ENCODE measurements at places on chromosomes 3 and 15.

- peak; percentile 83 for DNase-seq
Measured at GRCh38 chr3:150409512-150410310, 1.6 kb downstream of the TSC22D2 start.

GRCh38 chr3:48739955-48740823 is 23.2 kb upstream of the IP6K2 start:
- DNase-seq, result peak; percentile 61

GRCh38 chr3:145422556-145422955 is 738.4 kb downstream of the PLOD2 start:
- DNase-seq, result no peak

DNA sequence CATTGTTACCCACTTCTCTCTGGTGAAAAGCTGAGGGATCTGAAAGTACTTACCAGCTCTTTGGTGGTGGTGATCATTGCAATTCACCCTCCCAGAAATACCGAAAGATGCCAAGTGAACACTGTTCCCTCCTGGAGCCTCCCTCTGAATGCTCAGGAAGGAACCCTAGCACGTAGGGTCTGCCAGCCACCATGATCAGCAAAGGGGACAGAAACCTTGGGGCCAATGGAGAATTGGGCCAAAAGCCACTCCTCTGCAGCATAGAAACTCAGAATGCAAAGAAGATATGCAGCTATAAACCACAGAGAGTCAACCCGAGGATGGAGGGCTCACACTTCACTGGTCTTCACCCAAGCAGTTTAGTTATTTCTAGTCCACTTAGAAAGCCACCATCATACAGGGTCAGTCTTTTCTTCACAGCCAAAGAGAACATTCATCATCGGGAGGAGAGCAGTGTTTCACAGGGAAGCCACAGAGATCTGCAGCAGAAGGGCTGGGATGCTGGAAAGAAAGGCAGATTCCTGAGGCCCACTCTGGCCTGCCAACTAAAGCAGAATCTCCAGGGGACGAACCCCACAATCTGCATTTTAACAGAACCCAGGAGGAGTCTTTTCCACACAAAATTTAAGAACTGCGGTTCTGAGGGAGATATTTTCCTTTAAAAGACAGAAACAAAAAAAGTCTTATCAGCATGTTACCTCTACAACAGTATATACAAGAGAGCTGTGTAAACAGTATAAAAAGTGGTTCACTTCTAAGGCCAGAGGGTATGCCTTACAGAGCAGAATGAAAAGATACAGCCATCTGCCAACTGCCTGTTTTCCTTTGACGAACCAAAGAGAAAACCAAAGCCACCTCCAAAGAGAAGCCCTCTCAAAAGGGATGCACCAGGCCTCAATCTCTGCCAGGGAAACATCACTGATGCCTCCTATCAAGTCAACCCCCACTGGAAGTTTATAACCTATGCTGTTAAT is 11.3 kb downstream of the TBC1D2B start:
- no peak for DNase-seq

DNA sequence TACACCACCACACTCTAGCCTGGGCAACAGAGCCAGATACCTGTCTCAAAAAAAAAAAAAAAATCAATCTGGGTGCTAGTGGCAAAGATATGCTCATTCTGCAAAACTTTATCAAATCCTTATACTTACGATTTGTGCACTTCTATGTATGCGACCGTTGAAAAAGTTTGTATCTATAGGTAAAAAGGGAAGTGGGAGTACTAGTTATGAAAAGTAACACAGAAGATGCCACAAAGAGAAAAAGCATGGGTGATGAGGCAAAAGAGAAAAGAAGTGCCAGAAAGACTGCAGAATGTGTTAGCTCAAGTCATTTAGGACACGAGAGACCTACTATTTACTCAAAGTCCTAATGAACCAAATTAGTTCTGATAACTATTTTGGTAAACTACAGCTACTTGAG is 407.8 kb downstream of the SHQ1 start:
- no peak for DNase-seq

GRCh38 chr15:73359651-73360050 is 9.1 kb downstream of the HCN4 start:
- DNase-seq, result no peak

- DNase-seq, result no peak
Measured at GRCh38 chr15:81380668-81381067, 6.7 kb upstream of the TMC3 start.

GRCh38 chr15:86312486-86312885 is 232.8 kb downstream of the AGBL1 start:
- DNase-seq, result no peak

DNA sequence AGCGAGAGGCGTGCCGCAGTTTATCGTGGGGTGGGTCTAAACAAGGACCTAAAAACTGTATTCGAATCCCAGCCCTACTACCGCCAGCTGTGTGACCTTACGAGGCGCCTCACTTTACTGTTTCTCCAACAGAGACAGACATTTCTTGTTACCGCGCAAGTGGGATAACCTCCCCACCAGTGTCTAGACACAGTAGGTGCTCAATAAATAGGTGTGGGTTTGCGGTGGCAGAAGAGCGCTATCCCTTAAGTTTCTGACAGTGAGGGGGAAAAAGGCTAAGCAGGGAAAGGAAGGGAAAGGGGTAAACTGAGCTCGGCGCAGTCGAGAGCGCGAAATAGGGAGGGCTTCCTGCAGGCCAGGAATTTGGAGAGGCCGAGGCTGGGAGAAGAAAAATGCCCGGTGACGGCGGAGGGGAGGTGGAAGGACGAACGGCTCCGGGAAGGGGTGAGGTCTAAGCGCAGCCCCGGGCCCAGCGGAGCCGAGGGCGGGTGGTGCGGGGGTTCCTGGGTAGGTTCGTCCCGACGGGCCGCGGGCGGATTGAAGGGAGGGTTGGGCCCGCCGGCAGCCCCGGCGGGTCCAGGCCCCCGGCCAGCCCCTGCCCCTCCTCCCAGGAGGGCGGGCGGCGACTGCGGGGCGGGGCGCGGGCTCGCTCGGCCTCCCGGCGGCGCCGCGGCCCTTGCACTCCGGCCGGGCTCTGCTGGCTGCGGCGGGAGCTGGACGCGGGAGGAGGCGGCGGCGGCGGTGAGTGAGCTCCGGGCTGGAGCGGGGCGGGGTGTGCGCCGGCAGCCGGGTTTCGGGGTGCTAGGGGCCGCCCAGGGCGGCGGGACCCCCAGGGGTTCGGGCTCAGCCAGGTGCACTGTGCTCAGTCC is at the start of gene CGNL1:
CGNL1 (plus strand) TSS at position 679 of the 869 bp plus-strand sequence. CDS start 61,495 bp downstream, outside the sequence.
- DNase-seq, result no peak

DNA sequence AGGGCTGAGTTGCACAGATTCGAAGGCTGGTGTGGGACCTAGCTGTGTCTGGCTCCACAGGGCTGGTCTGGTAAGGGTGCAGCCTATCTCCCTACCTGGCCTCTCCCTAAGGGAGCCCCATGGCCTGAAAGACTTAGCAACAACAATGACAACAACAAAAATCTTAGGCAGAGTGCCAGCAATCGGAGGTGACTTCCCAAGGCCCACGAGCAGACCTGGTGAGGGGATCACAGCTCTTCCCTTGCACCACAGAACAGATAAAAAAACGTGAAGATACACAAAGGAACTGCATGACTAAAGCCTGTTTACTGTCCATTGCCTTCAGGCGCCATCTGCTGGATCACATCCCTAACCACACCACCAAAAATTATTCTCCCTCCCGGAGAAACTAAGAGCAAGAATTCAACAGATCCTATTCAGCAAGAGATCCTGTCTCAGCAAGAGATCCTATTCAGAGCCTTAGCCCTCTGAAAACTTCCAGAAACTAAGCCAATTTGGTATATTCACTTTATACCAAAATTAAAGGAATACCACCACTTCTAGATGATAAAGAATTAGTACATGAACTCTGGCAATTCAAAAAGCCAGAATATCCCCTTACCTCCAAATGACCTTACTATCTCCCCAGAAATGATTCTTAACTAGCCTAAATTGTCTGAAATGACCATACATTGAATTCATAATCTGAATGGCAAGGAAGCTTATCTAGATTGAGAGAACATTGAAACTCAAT is 24.1 kb upstream of the OR5K4 start:
- DNase-seq, result peak; percentile 40

DNA sequence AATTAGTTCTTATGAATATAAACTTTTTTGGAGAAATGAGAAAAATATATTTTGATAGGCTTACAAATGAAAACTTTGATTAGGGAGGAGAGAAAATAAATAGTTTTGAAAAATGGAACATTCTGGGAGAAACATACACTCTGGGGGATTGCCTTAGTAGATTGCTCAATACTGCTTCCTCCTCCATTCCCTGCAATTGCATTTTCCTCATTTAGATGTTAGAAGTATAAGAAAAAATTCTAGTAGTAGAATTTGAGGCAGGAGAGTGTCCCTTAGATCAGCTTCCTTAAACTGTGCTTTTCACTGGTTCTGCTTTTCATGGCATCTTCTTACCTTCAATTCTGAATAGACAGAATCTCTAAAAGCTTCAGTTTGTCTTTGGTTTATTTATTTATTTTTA is 46.2 kb upstream of the CTDSPL2 start:
- DNase-seq, result no peak

DNA sequence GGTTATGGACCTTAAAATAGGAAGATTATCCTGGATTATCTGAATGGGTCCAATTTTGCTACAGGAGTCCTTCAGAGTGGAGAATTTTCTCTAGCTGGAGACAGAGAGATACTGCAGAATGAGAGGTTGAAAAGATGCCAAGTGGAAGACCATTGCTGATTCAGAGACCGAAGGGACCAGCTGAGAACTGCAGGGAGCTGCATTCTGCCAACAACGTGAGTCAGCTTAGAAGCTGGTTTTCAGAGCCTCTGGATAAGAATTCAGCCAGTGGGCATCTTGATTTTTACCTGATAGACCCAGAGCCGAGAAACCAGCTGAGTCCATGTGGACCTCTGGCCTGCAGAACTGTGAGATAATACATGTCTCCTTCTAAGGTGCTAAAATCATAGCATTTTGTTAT is 234.0 kb downstream of the NR2F2 start:
- no peak for DNase-seq

GRCh38 chr3:194787650-194788049 is 102.0 kb downstream of the FAM43A start:
- DNase-seq, result no peak

- DNase-seq, result peak; percentile 50
Measured at GRCh38 chr3:128922804-128923459, 43.5 kb downstream of the ACAD9 start.

DNA sequence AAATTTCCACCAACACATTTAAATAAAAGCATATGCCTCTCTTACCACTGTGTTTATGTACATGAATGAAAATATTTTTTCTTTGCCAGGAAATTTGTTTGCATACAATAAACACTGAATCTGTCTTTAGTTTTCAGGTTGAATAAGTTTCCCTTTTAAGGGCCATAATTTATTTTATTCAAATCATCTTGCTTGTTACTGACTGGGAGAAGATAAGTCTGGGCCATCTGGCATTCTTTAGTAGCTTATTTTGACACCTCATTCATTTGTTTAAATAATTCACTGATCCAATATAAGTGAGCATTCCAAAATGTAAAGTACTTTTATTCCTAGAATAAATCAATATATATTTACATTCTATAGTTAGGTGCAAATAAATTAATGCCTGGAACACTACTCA is 1001.3 kb downstream of the PLOD2 start:
- no peak for DNase-seq

- no peak for DNase-seq
Measured at GRCh38 chr3:65181391-65181871, 493.6 kb upstream of the ADAMTS9 start.

Measured in activated naive CD4-positive, alpha-beta T cell treated with anti-CD3 and anti-CD28 coated beads, Interleukin-2, amount 50 U/mL, for 72 hours (primary cell).